Fibroblast of mammary gland (primary cell): ENCODE measurements at places on chromosomes 16 and 17.

DNA sequence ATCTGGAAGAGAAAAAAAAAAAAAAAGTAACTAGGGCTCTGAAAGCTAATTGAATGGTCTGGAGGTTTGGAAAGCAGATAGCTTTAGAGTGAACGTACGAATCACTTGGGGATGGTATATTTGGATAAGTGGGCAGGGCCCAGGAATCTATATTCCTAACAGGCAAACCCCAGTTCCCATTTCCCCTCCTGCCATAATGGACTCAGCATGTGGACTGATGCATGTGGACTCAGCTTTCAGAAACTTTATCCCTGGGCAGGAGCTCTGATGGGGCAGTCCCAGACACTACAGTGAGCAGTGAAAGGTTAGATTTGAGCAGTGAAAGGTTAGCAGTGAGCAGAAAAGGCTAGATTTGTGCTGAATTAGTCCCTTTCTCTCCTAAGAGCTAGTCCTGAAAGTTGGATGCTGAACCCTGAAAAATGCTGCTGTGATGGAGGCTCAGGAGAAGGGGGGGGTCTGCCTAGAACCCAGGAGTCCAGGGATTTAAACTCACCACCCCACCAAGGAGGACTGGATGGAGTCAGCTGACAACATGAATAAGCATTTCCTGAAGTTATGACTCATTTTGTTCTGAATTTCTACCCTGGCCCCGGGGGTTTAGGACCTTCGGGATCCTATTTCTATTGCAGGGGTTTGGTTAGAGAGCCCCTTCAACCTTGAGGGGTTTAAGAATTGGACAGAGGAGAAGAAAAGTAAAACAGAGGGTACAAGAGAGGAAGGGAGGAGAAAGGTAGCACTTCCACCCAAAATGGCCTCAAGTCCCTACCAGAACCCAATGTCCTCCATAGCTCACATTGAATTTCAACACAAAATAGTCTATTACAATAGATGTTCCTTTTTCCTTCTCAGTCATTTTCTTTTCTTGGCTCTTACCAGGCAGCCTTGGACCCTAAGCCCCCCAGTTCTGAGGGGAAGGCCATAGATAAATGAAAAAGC lies 10.3 kb upstream of the FZD2 start:
- peak; percentile 61 for DNase-seq

GRCh38 chr16:74997042-74997491 lies 1.8 kb upstream of the ZNRF1 start:
- no peak for DNase-seq

GRCh38 chr17:9016941-9017552 lies 4.3 kb upstream of the NTN1 start:
- DNase-seq, result no peak

DNA sequence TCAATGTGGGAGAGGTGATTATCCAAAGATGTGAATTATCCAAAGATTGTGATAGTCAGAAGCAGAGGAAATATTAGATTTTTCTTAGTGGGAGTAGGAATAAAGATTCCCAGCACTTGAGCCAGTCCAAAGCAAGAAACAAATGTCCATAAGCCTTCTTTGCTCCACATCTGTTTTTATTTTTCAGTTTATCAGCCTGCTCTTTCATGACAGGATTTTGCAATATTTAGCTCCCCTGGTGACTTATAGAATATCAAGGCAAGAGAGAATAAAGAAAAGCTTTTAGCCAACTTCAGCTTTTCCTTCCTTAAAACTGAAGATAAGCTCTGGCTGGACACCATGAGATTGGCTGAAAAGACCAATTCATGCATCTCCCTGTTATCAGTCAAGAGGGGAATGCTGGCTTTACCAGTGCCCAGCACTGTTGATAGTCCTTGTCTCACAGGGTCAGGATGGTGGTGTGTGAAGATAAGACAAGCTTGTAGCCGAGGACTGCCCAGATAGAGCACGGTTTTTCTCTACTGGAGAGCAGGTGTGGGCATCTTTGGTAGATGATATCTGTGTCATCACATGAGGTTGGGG lies 706.5 kb downstream of the KCNJ2 start:
- DNase-seq, result peak; percentile 7

DNA sequence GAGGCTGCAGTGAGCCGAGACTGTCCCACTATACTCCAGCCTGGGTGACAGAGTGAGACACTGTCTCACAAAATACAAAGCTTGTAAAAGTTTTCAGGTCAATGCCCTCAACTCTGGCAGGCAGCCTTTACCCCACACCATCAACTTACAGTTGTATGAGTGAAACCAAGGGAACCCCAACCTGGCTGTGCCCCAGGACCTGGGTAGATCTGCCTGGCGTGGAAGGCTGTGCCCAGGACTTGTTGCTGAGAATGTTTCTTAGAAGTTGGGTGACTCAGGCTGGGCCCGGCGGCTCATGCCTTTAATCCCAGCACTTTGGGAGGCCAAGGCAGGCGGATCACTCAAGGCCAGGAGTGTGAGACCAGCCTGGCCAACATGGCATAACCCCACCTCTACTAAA lies 7.8 kb downstream of the CES3 start:
- DNase-seq, result no peak

DNA sequence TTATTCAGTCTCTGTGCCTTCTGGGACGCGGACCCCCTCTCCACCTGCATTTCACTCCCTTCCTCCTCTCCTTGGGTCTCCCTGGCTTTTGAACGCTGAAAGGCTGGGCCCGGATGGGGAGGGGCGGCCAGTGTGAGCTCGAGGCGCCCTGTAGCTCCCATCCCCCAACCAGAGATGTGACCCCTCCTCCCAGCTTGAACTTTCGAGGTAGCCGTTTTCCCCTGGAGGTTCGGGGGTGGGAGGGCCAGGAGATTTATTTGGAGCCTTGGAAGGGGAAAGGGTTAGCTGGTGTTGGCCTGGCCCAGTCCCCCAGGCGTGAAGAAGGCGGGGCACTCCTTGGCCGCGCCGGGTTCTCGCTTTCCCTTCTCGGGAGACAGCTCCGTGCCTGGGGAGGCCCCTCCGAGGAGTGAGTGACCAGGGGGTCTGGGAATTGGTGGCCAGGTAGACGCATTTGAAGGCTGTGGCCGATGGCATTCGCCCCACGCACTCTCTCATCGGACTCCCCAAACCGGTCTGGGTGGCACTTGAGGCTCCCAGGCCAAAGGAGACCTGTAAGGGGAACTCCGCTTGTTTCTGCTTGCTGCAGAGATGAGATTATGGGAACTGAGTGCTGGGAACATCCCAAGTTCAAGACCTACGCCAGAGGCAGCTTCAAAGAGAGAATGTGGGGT lies 942 bp downstream of the LDAF1 start:
- DNase-seq, result no peak

- peak; percentile 12 for DNase-seq
These were observed 17.5 kb downstream of the ABHD15 start for GRCh38 chr17:29549177-29549923.
